Hepatocyte (in vitro differentiated cells): ENCODE measurements at places on chromosomes 6 and 20. TPM values are rescaled to one million over a fixed set of nuclear protein-coding genes. Genes with fewer than 3 reads are reported as not detected.

- DNase-seq = no peak
Observed at GRCh38 chr6:147441751-147442150, 66.7 kb upstream of the SAMD5 start.

DNA sequence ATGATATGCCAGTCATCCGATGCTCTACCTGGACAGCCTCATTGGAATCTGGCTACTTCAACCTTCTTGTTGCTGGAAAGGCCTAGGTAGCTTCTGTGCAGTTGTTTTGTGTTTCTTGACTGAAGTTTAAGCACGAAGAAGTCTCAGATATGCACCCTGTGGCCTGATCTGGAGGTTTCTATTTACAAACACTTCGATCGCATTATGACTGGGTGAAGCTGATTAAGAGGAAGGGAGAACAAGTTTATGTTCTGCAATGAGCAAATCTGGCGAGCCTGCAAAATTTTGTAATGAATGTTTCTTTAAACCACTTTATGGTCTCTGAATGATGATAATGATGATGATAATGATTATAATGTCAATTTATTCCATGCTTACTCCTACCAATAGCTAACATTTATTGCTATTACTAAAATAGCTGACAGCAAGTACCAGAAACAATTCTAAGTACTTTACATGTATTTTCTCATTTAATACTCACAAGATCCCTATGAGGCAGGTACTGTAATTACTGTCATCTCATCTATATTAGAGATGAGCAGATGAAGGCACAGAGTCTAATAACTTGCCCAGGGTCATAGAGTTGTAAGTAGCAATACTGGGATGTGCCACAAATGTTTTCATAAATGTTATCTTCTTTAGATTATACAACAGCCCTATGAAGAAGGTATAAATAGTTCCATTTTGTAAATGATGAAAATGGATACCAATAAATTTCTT lies 126.1 kb upstream of the UST start:
- no peak for DNase-seq

The PDE7B gene
- total RNA-seq = 7.2 and 9.2 TPM in 2 replicates

- no peak for DNase-seq
Observed at GRCh38 chr6:71967436-71967835, 81.1 kb downstream of the RIMS1 start.

The THBD gene
- 30.8 and 50.1 TPM in 2 replicates for total RNA-seq

DNA sequence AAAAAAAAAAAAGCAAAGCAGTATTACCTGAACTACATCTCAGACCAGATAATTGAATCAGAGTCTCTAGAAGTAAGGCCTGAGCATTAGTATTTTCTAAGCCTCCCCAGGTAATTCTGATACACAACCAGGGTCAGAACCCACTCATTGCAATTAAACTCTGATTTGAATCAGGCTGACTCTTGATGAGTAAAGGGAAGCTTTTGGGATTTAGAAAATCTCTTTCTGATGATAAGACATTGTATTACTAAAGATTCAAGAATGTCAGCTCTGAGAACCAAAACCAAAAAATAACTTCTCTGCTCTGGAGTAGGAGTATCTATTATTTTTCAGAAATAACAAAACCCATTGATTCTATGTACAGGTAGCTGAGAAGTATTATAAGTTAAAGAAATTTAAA lies 100.1 kb upstream of the COL21A1 start:
- no peak for DNase-seq
